Kidney glomerular epithelial cell (primary cell): ENCODE measurements at places on chromosomes 2 and 18.
A peak's percentile ranks its signal among the peaks of the same experiment; 100 is the strongest.

DNA sequence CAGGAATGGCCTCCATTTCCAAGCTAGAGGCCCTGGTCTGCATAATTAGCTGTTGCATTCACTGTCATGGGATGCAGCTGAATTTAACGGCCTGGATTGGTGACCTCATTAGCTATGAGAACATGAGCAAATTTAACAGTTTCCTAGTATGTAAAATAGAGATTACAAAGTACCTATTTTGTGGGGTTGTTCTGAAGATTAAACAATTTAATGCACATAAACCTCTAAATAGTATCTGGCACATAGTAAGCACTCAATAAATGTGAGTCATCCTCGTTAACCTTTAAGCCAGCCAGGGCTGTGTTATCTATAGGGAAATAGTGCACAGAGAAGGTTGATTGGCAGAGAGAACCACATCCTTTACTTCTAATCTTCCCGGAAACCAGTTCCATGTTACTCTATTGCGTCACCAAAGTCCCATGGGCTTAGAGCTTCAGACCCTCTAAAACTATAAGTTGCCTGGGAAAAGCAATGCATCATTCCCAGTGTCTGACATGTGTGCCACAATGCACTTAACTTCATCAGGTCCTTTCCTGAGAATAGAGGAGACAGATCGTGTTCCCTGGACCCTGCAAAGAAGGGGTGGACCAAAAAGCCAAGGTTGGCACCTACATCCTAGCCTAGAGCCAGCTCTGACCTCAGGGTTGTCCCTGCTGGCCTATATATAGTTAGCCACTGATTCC is 196.5 kb downstream of the LNPK start:
- DNase-seq, result no peak

DNA sequence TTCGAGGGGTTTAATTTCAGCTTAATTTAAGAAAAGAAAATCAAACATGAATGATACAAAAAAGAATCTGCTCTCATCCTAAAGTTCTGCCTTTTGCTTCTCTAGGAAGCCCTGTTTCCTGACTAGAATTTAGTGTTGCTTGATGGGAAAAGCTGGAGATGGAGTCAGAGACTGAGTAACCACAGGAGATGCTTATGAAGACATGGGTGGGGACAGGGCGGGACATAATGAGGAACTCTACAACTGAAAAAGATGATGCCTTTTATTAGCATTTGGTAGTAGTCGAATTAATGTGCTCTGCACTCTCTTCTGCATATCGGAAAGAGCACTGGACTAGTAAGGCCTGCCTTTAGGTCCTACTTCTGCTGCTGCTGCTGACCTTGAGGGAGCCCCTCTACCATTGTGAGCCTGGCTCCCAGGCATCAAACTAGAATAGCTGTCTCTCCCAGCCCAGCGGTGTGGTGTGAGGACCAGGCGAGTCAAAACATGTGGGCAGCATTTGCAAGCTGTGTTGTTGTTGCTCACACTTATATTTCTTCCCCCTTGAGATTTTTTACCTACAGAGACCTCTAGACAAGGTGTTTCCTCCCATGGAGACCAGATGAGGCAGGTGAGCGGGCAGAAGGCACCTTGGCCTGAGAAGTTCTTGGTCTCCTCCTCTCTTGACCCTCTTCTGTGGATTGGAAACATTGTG is 61.5 kb downstream of the INPP4A start:
- DNase-seq, result no peak

GRCh38 chr18:43507842-43508481 is 230.7 kb upstream of the SYT4 start:
- DNase-seq, result no peak

GRCh38 chr18:44411262-44411905 is 269.3 kb upstream of the SETBP1 start:
- DNase-seq, result no peak

DNA sequence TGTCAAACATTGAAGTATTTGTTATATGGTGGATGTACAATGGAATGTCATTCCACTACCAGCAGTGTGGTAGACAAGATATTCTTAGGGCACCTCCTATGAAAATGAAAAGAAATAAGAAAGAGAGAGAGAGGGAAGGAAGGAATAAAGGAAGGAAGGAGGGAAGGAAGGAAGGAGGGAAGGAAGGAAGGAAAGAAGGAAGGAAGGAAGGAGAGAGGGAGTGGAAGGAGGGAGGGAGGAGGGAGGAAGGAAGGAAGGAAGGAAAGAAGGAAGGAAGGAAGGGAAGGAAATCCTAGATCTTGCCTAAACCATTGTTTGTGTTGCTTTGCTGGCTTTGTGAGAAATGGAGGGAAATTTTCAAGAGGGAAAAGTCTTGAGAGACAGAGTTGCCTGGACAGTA is 50.1 kb upstream of the TCF7L1 start:
- DNase-seq, result no peak

DNA sequence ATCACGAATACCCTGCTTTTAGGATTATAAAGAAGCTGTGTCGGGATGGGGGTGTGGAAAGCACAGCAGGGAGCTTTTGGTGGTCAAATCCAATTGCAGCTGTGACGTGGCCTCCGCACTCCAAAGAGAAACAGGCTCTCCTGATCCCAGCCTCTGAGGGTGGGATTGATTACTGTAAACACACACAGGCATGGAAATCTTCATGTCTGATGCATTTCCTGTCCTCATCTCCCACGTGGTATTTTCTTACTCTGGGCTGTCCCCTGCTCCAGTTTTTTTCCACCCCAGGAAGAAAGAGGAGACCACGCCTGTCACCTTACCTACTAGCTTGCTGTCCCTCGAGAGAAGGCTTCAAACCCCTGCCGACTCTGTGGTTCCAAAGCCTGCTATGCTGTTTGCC is 22.7 kb downstream of the RNF152 start:
- no peak for DNase-seq

- no peak for DNase-seq
Measured at GRCh38 chr2:37880551-37880950, 44.5 kb upstream of the RMDN2 start.

DNA sequence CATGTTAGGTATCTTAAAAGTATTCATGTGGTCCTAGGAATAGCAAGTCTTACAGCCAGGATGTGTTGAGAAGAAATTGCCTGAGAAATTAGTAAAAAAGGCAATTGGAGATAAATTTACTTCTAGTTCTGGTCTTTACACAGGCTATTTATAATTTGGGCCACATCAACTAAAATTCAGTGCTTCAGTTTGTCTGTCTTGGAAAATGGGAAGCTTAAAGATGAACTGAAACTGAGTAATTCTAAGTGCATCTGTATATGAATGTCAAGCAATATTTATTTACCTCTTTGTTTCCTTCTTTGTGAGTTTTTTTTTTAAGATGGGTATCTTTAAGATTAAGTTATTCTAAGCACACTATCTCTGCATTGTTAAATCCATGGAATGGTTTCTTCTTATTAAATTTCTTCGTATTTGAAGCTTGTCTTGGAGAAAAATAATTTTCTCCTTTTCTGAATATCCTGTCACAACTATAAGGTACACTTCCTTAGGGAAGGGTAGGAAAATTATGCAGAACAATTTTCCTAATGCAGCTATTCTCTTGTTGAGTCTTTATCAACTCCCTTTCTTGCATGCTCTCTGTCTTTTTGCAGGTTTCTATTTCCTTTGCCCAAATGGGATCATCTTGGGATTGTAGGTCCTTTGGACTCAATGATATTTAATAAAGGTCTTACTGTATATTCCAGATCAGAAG is 39.7 kb upstream of the MMADHC start:
- DNase-seq, result no peak

DNA sequence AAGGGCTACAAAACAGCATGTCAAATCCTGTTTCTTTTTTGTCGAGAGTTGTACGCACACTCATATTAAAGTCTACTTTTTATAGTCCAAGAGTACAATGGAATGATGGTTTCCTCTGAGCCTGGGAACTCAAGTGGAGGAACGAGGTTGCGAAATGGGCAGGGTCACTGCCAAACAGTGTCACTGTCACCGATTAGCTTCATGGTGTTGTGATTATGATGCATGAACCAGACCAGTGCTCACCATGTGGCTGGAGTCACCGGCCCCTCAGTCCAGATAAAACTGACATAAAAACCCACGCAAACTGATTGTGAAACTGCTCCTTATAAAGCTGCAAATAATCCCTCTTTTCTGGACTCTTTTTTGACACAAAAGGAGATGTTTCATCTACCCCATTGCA is 122.0 kb downstream of the COPS8 start:
- no peak for DNase-seq

- DNase-seq, result peak; percentile 63
Measured at GRCh38 chr2:113886479-113887008, 3.3 kb upstream of the ACTR3 start.

DNA sequence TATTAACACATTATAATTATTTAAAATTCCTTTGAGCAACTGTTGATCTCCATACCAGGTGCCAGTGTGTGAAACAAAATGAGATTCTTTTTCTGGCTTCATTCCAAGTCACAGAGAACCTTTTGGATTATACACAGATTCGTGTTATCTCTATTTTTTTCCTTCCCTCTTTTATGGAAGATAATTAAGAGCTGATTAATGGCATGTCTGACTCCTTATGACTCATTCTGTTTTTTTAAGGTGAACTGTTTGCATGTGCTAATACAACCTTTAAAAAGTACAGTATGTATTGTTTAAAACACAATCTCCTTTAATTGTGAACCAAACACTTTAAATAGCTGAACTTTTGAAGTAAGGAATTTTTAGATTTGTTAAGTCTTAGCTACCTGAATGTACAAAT is 39.3 kb downstream of the PELI1 start:
- DNase-seq, result peak; percentile 55

DNA sequence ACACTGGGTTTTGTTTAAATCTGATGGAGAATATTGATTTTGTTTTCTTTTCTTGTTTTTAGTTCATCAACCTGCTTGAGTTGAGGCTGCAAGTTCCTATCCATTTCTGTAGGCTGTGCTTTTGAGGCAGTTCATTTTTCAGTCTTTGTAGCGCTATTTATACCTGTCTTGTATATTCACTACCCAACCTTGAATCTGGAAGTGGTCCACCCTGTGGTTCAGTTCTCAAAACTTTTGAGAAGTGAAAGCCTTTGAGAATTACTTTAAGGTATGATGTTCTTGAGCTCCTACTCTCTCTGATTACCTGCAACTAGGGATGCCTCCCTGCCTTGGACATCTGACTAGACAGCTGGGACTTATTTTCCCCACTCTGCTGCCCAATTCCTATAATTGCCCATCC is 53.5 kb upstream of the KCNE4 start:
- DNase-seq, result no peak

GRCh38 chr2:221747289-221747972 is 175.3 kb upstream of the EPHA4 start:
- no peak for DNase-seq

GRCh38 chr2:218997731-218998130 is 4.5 kb upstream of the CRYBA2 start:
- DNase-seq, result no peak

GRCh38 chr2:197229509-197230443 is 80.8 kb downstream of the ANKRD44 start:
- no peak for DNase-seq

DNA sequence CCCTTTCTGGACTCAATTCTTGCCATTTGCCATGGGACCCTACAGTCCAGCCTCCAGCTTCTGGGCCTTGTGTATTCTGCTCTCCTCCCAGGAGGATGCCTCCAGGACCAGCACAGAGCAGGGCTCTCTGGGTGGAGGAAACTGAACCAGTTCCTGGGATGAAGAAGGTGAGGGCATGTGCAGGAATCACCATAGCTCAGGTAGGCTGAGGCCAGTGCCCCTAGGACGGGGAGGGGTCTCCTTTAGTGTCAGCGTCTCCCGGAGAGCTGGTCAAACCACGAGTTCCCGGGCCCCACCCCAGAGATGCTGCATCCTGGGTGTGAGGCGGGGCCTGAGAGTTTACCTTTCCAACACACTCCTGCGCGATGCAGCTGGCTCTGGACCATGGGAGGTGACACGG is 5.8 kb upstream of the PRELID3A start:
- DNase-seq, result no peak

GRCh38 chr18:58355243-58355642 is 273.6 kb downstream of the ALPK2 start:
- no peak for DNase-seq

- DNase-seq, result no peak
Measured at GRCh38 chr18:3554091-3554601, 104.2 kb downstream of the TGIF1 start.

- DNase-seq, result no peak
Measured at GRCh38 chr2:203438528-203438927, 96.6 kb downstream of the RAPH1 start.

GRCh38 chr2:100321866-100322820 is at the start of gene LONRF2:
Gene LONRF2 (minus strand): TSS chr2:100322501. CDS start chr2:100322093, 408 bp downstream.
- DNase-seq, result no peak

DNA sequence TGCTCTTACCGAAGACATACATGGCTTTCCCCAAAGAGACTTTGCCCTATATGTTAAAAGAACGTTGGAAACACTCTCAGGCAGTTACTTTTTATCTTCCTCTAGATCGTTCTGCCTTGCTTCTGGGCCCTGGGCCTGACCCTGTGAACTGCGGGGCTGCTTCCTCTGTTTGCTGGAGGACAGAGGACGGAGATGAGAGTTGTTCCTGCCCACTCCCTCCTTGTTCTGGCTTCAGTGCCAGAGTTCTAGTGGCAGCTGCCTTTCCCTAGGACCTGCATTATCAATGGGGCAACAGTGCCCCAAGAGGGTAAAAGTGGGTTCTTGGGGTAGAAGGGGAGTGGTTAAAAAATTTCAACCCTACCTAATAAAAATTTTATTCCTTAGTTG is 6.5 kb upstream of the FN1 start:
- DNase-seq, result no peak

DNA sequence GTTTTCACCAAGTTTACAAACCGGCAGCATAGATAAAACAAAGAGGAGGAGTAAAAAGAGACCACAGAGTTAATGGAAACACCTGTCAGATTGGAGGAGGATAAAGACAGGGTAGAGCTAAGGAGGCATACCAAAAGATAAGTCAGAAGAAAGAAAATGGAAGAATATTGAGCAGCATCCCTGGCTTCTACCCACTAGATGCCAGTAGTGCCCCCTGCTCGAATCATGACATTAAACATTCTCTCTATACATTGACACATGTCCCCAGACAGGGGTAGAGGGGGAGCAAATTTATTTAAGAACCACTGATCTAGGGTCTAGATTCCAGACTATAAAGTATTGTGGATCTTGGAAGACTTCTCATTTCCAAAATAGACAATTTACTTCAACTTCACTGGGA is 159.8 kb upstream of the ETAA1 start:
- DNase-seq, result peak; percentile 2

DNA sequence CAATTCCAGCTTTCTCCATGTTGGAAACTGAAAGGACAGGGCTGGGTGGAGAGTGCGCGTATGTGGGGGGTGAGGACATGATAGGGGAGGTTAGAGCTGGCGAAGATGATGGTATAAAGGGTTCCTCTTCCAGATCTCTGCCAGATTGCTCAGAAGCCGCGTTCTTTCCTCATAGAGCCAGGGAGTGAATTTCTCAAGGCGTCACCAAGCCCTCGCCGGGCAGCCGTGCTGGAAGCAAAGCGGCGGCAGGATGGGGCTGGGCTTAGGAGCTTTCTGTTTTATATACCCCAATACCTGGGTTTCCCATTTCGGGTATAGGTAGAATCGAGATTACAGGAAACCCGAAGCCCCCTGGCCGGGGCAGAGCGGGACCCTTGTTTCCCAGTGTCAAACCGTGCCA is 43.8 kb downstream of the DDX18 start:
- DNase-seq, result no peak
